ENCODE measurements at places on chromosomes 12 and 14.

- DNase-seq: no peak
Measured at GRCh38 chr12:32922546-32923297, 26.1 kb upstream of the PKP2 start.

DNA sequence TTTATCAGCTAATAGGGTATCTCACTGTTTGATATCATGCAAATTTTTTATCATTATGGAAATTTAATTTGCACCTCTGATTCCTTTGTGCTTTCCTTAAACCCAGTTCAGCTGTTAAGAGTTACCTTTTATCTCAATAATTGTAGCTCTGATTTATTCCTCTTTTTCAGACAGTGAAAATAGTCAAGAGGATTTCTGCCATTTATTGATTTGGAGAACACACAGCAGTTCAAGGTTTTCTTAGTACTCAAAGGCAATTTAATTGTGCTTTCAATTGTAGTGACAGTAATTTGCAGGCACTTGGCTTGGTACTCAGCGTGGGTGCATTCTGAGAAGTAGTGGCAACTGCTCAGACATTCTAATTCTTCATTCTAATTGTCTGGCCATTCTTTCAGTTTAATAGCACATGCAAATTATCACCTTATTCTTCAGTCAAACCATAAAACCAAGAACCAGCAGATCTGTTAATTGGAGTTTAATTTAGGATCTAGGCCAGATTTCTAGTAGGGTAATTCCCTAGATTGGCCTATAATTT is 709.3 kb downstream of the RPS29 start:
- no peak for DNase-seq

GRCh38 chr12:18658179-18658578 is 79.6 kb downstream of the PLCZ1 start:
- DNase-seq: no peak

- DNase-seq: no peak
Measured at GRCh38 chr12:102685172-102685571, 204.8 kb upstream of the IGF1 start.

- DNase-seq: no peak
Measured at GRCh38 chr12:25728056-25728595, 175.0 kb upstream of the LMNTD1 start.

All from activated gamma-delta T cell treated with anti-CD3 and anti-CD28 coated beads, Interleukin-2, amount 50 U/mL, for 16 hours (primary cell).